ENCODE measurements at places on chromosomes 3 and 15.

DNA sequence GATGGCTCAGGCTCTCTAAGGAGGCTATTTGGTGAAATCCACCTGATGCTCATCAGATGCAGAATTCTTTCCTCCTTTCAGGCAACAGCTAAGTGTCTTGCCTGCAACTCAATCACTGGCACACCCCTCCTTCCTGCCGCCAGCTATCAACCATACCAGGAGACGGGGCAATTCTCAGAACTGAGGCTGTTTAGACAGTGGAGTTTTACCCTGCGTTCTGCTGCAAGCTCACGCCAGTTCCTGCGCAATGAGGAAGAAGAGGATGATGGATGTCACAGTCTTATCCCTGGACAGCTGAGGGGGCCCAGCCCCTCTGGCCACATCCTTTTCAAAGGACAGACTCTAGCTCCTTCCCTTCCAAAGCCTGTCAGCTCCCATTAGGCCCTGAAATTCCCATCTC, 7.0 kb upstream of the MANF start:
- DNase-seq: peak; percentile 34

DNA sequence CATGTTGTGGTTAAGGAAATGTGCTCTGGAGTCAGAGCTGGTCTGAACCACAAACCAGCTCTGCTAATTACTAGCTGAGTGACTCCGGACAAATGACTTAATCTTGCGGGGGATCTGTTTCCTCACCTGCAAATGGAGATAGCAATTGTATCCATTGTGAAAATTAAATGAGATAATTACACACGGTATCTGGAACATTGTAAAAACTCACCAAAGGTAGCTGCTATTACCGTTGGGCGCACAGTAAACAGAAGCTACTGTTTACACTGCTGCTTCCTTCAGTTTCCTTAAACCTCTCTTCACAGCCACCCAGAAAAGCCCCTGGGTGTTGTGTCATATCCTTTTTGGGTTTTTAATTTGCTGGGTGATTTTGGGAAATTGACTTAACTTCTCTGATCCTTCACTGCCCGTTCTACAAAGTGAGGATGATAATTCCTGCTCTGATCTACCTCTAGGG, 107.8 kb downstream of the MEGF11 start:
- DNase-seq: no peak

DNA sequence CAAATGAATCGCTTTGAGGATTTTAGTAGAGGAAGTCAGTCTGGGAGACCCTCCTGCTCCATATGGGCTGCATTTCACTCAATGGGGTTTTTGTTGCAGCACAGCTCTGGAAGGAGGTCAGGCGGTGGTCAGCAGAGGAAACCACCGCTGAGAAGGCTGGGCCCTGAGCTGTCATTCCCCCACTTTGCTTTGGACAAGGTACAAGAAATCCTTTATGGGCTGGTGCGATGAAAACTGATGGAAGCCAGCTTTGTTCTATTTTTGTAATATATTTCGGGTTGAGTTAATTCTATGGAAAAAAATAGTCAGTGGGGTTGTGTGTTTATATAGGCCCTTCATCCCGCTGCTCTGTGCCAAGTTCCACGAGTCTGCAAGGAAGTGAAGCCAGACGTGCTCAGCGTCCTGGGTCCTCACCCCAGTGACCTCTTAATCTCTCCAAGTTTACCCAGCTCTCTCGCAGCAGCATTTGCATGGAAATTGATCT, 157.1 kb upstream of the TMC3 start:
- DNase-seq: no peak

DNA sequence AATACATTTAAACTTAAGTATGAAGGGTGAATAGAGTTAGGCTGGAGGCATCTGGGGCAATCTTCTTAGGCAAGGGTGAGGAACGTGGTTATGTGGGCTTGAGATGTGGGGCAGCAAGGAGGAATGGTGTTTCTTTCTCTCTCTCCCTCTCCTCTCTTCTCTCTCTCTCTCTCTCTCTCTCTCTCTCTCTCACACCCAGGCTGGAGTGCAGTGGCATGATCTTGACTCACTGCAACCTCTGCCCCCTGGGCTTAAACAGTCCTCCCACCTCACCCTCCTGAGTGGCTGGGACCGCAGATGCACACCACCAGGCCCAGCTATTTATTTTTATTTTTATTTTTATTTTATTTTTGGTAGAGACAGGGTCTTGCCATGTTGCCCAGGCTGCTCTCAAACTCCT, 4.0 kb upstream of the MGA start:
- no peak for DNase-seq

GRCh38 chr3:98574132-98574531, 19.3 kb downstream of the CPOX start:
- DNase-seq: no peak

GRCh38 chr15:69724333-69724732, 271.7 kb downstream of the RPLP1 start:
- no peak for DNase-seq

- DNase-seq: no peak
Measured at GRCh38 chr3:30112411-30112810, 494.0 kb upstream of the TGFBR2 start.

- DNase-seq: no peak
Measured at GRCh38 chr3:110436209-110436608, 635.4 kb upstream of the NECTIN3 start.

DNA sequence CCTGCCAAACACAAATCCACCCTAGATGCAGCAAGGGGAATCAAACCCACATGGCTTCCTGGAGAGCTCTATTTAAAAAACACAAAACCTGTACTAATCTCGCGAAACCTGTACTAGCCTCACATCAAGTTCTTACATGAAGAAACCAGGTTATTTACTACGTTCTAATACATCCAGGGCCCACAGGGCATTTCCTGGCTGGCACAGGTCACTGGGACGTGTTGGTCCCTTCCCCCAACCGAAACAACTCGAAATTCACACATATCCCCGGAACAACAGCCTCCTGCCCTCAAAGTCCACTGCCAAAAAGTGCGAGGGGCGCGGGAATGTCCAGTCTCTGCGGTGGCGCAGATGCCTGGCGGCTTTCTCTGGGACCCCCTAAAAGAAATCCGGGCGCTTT, 955 bp downstream of the CDCP1 start:
- no peak for DNase-seq

- DNase-seq: no peak
Measured at GRCh38 chr3:81245043-81245442, 516.4 kb downstream of the GBE1 start.

DNA sequence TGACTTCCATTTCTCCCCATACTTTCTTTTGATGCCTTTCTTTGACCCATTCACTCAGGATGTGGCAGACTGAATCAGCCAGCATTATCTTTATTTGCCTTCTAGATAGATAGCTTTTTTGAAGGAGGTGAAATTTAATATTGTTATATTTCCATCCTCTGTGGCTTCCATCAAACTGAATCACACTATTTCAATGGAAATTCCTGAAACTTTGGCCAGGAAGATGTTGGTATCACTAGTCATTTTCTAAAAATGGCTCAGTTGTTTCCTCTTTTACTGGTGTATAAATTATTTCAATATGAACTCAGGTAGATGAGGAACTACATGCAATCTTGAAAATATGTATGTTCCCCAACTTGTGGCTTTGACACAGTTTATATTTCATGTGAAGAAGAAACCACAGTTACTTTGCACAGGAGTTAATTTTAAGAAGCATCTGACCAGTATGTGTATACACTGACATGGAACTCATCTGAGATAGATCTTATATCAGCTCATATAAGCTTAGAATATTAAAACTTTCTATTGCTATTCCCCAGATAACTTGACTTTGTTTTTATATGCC, 248.3 kb downstream of the CGGBP1 start:
- no peak for DNase-seq

DNA sequence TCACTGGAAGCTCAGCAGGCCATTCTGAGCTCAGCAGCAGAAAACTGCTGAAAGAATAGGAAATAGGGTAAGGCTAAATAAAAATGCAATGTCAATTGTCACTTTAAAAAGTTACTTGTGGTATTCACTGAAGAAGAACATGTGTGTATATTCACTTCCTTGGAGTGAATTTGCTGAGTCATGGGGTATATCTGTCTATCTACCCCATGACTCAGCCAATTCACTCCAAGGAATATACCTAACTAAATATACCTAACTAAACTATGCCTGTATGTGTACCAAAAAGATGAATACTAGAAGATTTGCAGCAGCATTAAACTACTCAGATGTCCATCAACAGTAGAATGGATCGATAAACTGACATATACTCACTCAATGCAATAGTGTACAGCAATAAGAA, 69.5 kb upstream of the KCNAB1 start:
- no peak for DNase-seq

- peak; percentile 45 for DNase-seq
Measured at GRCh38 chr3:172561897-172562640, 38.8 kb upstream of the TNFSF10 start.

DNA sequence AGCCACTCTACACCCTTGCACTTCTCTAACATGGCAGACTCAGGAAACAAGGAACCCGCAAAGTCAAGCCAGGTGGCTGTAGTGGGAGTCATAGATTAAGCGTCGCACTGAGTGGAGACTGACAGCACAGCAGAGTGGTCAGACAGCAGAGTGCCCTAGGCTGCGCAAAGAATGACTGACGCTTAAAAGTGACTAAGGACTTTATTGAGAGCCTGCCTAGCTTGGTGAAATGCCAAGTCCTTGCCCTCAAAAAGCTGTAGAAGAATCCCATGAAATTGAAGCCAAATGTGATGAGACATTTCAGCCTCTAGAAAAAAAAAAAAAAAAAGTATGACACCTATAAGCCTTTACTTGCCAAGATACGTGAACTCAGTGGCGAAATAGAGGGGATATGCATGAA, 30.2 kb downstream of the NCEH1 start:
- no peak for DNase-seq

GRCh38 chr15:40763801-40764628, at the start of gene GCHFR:
TSS of gene GCHFR (plus strand) at chr15:40764068. CDS start at chr15:40764181, 113 bp downstream.
- peak; percentile 77 for DNase-seq

DNA sequence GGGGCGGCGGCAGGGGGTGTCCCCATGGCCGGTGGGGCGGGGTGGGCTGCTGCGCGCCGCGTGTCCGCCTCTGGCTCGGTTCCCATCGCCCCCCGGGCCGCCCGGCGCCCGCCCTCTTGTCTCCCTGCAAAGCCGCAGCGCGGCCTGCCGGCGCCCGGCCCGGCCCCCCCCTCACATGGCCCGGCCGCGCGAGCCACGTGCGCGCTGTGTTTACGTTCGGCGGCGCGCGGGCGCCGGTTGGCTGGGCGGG, 502 bp downstream of the NR1D2 start:
- no peak for DNase-seq

DNA sequence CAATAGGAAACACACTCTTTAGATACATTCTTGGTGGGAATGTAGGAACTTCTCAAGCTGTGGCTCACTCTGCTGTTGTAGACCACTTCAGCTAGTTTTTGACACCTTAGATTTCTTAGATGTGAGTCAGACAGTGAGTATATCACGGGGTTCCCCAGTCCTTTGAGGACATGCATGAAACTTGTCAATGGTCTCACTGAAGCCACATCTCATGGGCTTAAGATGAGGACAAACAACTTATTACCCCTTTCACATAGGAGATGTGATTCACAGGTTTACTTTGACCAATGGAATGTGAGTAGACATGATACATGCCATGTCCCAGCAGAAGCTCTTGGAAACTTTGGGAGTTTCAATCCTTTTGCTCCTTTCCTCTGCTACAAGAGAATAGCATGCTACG, 325.5 kb downstream of the CHST2 start:
- no peak for DNase-seq

DNA sequence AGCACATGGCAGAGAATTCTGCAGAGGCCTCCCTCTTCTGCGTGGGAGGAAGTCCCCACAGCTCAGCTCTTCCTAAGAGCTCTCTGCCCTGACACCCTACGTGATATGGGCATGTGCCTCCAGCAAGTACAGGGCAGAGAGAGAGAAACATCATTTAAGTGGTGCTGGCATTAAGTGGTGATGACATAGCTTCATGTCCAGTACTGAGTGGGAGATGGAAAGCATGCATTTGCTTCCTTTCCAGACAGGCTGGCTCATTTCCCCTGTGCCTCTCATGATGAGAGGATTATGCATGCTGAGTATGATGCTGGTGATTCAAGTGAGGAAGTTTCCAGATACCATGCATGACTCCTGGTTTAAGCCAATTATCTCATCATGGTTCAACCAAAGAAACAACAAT, 26.9 kb downstream of the BFSP2 start:
- no peak for DNase-seq

GRCh38 chr15:95715116-95715903, 615.2 kb upstream of the NR2F2 start:
- no peak for DNase-seq

GRCh38 chr3:172604895-172605646, 81.8 kb upstream of the TNFSF10 start:
- DNase-seq: no peak

DNA sequence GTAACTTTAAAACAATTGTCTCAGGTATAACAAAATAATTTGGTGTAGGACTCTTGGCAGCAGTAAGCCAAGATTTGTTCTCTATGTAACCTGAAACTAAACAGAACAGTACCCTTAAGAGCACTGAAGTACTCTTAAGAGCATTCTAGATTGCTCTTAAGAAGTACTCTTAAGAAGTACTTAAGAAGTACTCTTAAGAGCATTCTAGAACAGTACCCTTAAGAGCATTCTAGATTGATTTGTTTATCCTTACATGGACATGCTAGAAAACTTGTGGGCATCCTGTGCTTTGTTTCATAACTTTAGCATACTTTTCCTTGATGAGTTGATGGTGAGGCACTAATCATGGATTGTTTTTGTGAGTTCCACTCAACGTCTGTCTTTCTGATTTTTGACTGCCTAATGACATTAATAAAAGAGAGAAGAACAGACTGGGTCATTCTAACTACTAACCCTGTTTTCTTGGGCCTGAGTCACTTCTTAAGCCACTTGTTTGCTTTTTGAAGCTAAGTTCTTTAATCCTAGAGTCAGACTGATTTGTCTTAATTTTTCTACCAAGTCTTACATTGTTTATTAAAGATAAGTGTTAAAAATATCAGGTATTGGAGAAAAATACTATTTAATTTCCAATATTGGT, 57.2 kb upstream of the UTS2B start:
- DNase-seq: no peak

DNA sequence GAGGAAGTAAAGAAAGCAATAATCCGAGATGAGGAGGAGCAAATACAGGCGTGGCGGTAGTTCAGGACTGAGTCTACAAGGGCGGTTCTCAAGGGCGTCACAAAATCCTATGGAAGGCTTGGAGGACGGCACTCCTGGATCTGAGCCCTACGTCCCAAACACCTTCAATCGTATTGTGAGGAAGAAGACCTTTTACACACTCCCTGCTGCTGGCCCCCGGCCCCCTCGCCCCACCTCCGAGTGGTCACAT, 747 bp downstream of the PLD1 start:
- DNase-seq: no peak

DNA sequence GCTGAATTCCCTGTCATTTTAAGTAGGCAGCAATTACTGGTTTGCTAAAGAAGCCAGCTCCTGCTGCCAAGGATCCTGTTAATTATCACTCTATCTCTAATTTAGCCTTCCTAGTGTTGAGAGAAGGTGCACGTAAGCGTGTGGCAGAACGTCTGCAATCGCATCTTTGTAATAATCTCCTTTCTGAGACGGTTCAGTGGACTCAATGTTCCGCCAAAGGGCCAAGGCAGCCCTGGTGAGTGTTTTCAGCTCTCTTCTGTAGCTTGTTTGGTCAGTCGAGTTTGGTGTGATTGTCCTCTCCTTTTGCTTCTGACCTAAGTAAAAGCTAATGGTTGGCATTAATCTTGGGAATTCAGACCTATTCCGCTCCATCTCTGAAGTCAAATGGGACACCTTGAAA, 24.2 kb downstream of the MITF start:
- DNase-seq: no peak

- no peak for DNase-seq
Measured at GRCh38 chr3:79405183-79405582, 362.6 kb downstream of the ROBO1 start.

GRCh38 chr3:35871009-35871408, 231.7 kb downstream of the ARPP21 start:
- no peak for DNase-seq

GRCh38 chr3:8421267-8421666, 80.4 kb upstream of the LMCD1 start:
- DNase-seq: no peak
